ENCODE measurements at places on chromosomes 1 and 21.

DNA sequence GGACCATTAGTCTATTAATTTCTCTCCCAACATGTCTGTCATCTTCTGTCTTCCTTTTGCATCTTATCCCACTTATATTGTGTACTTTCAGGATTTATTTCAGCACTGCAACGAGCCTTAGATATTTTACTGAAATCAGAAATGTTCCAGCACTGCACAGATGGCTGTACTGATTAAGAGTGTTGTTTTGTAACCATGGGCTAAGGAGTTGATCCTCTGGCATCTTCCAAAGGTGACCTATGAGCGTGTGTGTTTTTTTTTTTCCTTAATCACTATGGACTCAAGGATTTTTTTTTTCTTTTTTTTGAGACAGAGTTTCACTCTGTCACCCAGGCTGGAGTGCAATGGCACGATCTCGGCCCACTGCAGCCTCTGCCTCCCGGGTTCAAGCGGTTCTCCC is 7.1 kb upstream of the DDX59 start:
- no peak for DNase-seq

DNA sequence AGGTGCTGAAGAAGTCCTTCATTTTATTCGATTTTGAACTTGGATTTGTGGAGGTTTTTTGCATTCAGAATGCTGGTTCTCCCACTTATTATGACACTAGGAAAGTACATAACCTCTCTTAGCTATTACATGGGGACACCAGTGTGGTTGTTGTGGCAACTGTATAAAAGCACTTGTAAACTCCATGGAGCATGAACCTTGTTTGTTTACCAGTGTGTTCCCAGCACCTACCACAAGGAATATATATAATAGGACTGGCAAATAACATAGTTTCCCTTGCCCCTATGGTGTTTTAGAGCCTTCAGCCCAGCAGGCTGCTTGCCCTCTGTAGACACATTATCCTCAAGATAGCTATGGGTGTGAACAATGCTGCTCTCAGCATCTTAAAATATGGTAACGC is 43.1 kb downstream of the RASSF5 start:
- DNase-seq = no peak

- DNase-seq = no peak
Measured at GRCh38 chr1:227127891-227128290, 187.8 kb downstream of the COQ8A start.

DNA sequence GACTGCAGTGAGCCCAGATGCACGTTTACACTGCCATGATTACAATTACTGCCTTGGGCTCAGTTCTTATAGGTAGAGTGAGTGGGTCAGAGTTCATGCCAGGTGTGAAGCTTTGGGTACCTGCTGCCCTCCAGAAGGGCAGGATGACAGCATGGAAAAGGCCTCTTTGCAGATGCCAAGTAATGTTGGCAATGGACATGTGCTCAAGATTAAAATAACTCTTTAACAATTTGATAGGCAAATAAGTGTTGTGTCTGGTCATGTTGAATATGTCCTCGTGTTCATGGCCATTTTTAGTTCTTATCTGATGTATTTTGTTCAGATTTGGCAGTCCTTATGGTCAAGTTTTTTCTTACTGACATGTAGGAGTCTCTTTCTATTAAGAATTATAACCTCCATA is 34.8 kb downstream of the S100B start:
- no peak for DNase-seq

- no peak for DNase-seq
Measured at GRCh38 chr1:156828400-156829124, 11.9 kb upstream of the SH2D2A start.

DNA sequence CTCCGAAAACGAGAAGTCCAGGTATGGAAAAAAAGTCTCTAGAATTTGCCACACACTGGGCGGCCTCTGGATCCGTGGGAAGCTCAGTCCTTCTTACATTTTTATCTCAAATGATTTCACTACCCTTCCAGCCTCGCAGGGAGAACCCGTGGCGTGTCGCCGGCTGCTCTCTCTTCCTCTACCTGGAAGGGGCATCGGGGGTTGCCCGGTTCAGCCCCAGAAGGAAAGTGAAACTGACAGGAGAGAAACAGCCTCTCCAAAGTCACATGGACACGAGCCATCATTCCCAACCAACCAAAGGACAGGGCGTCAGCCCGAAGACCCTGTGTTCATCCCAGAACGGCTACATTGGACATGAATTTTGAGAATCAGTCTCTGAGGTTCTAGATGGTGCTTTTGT is 182.5 kb downstream of the ADSS2 start:
- DNase-seq = no peak

- DNase-seq = no peak
Measured at GRCh38 chr1:229097356-229097755, 173.6 kb upstream of the RAB4A start.

- no peak for DNase-seq
Measured at GRCh38 chr1:180762796-180763195, 131.0 kb downstream of the XPR1 start.

DNA sequence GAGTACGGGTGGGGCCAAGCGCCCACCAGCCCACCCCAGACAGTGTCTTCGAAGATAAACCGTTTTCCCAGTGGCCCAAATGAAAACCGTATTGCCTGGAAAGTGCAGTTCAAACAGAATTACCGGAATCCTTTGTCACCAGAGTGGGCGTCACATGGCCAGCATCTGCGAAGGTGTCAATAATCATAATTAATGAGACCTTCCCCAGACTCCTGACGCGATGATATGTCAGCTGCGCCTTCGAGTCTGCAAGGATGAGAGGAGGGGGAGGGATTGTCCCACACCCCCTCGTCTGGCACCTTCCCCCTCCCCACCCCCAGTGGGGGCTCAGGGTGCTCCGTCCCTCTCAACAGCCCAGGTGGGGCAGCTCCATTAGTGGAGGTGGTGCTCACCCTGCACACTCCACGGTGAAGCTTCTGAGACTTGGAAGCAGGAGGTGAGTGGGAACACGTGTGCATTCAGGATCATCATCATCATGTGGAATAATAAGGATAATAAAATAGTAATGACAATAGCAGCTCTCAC is 215.1 kb downstream of the PTPRU start:
- no peak for DNase-seq

Data from posterior cingulate gyrus (tissue), 11 donors.